Suppressor macrophage treated with lipopolysaccharide for 1 hour (primary cell): ENCODE measurements at places on chromosomes 3 and 15.
A peak's percentile ranks its signal among the peaks of the same experiment; 100 is the strongest.

GRCh38 chr3:176119826-176120225 lies 1077.5 kb downstream of the TBL1XR1 start:
- no peak for DNase-seq

GRCh38 chr3:14744556-14744955 lies 69.6 kb downstream of the C3orf20 start:
- DNase-seq = peak; percentile 21

- DNase-seq = no peak
Measured at GRCh38 chr15:36484038-36484778, 95.2 kb upstream of the CDIN1 start.

- DNase-seq = peak; percentile 85
Measured at GRCh38 chr15:79994615-79995014, 23.6 kb upstream of the BCL2A1 start.

DNA sequence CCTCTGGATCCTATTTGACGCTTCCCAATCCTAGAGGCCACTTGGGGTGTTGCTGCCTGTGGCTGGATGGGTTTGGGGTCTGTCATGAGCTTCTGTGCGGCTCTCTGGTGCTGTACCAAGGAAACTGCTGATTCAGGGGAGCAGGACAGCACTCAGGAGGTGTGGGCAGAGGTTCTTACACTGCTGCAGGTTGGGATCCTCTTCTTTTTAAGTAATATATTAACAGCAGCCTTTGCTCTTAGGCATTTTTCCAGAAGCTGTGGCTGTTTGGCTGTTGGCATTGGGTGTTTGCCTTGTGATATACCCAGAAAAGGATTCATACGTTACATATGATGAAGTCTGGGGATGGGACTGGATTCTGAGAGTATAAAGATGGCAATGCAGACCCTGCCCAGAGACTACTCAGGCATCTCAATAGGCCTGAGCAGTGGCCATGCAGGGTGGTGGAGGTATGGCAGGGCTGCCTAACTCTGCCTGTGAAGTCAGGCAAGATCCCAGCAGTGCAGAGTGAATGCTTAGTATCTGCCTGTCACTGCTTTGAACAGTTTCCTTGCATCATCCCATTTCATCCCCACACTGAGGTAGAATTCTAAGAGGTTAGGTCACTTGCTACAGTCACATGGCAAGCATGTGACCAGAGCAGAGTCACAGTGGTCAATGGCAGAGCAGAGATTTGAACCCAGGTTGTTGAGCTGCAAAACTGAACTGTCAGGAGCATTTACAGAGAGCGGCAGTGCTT lies 3.9 kb downstream of the ABHD6 start:
- DNase-seq = no peak

GRCh38 chr15:60392601-60392985 lies 5.2 kb downstream of the ANXA2 start:
- DNase-seq = peak; percentile 54

DNA sequence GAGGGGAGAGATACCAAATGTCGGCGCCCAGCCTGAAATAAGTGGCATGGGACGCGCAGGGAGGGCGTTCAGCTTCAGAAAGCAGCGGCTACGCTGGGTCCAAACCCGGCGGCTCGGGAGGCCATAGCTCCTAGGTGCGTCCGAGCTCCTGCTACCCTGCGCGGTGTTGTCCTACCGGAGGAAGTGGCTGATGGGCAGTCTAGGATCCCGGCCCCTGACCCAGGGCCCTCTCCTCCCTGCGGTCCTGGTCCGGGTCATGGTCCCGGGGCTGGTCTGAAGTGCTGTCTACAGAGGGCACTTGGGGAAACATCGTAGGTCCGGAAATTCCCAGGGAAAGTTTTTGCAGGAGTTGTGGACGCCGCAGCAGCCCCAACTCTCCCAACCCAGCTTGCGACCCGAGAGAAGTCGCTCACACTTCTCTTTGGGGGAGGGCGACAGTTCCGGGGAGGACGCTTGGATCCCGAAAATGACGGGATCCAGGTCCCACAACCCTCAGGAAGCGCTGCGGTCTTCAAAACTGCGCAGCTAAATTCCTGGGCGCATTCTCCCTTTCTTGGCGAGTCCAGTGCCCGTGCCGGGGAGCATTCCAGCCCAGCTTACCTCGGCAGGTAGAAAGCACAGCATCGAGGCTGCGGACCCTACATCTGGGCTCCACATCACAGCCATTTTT lies 9.1 kb upstream of the FOXB1 start:
- peak; percentile 59 for DNase-seq

- DNase-seq = no peak
Measured at GRCh38 chr3:14368146-14368545, 34.3 kb upstream of the SLC6A6 start.

DNA sequence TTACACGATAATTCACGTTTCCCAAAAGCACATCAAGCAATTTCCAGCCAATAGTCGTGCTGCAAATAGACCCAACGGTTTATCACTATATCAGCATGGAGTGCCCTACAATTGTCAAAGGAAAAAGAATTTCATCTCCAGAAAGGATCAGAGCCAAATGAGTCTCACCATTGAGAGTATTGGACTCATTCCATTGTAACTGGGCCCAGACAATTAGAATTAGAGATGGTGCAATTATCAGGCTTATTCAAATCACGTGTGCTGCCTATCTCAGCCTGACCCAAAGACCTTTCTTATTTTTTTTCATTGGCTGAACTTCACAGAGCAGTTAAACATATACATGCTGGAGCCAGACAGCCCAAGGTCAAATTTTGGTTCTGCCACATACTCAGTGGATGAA lies 87.0 kb upstream of the LRTM1 start:
- DNase-seq = no peak

DNA sequence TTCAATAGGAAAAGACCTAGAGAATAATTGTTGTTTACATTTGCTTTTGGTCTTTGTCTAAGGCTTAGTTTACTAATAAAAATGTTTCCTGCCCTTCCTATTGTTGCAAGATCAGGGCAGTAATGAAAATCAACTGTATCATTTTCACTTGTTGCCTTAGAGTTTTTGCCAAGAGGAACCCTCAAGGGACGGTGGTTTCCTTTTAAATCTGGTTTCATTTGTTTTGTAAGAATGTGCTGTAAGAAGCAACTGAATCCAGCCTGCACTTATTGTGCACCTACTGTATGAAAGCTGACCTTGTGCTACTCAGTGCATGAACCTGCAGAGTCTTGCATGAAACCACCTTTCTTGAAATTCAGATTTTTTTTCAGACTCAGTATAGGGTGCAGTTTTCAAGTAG lies 5.3 kb downstream of the IGF1R start:
- DNase-seq = peak; percentile 37

- DNase-seq = no peak
Measured at GRCh38 chr3:89300526-89300925, 193.1 kb downstream of the EPHA3 start.

GRCh38 chr3:10140996-10141546 lies 507 bp upstream of the VHL start:
- DNase-seq = no peak

DNA sequence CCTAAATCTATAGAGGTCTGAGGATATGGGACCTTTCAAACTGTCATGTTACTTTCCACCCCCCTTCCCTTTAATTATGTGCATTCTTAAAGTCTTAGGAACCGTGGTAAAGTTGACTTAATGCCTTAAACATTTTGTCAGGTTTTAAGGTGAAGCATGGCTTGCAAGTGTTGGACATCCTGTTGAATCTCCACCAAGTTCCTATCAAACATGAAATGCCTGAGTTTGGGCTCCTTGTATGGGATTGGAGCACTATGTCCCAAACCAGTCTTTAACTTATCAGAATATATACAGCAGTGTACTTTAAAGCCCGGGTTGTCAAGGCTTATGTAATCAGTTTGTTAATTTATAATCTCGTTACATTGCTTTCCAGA lies 1.1 kb downstream of the SNRK start:
- DNase-seq = no peak

- DNase-seq = no peak
Measured at GRCh38 chr3:71940486-71940885, 155.5 kb upstream of the PROK2 start.

DNA sequence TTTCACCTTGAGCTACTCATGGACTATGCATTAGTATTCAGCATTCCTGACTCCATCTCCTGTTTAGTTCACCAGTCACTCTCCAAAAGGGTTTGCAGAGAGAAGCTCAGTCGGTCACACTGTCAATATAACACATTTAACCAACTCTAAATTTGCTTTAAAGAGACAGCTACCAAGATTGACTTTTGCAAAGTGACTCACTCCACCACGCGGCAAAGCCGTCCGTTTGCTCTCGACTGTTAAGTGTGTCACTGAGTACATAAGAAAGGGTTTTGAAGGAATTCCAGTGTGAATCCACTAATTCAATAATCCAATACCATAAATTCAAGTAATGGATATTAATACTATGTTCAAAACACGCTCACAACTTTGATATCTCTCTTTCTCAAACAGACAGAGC lies 1006.7 kb upstream of the NR2F2 start:
- no peak for DNase-seq
